ENCODE measurements at places on chromosomes 7 and 10.

- peak; percentile 14 for DNase-seq
Measured at GRCh38 chr10:96720422-96721206, at the start of gene PIK3AP1. Gene PIK3AP1 (minus strand): TSS chr10:96720514. CDS start chr10:96720394, 120 bp downstream.

- no peak for DNase-seq
Measured at GRCh38 chr10:30607814-30608213, 21.7 kb downstream of the LYZL2 start.

- no peak for DNase-seq
Measured at GRCh38 chr10:78041170-78042057, 7.8 kb downstream of the RPS24 start.

GRCh38 chr7:7098280-7098818 is 84.0 kb upstream of the C1GALT1 start:
- DNase-seq = no peak

DNA sequence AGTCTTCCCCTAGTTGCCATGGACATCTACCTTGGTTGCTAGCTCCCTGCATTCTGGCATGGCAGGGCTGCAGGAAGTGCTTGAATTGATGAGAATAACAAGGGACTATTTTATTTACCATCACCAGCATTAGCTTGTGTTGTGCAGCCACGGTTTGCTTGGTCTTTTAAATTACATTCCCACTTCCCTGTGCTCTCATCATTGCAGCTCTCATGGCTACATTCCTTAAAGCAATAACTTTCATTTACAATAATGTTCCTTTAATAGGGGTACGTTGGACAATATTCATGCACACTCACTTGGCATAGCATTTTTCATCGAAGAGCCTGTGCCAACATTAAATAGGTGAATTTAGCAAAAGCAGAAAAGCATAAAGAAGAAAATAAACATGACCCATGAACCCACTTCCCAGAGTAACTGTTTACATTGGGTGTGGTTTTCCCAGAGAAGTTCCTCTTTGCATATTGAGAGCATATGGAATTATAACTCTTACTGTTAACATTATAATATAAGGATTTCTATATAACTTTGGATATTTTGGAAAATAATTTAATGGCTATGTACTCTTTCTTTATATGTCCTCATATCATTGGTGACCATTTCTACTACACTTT is 113.2 kb upstream of the VWC2 start:
- DNase-seq = no peak

DNA sequence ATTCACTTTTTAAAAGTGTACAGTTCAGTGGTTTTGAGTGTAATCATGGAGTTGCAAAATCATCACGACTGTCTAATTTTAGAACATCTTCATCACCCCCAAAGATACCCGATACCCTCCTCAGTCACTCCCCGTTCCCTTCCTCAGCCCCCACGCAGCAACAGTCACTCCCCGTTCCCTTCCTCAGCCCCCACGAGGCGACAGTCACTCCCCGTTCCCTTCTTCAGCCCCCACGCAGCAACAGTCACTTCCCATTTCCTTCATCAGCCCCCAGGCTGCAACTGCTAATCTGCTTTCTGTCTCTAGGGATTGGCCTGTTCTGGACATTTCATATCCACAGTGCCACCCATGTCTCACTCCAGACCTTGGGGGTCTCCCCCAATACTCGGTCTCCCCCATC is 161.6 kb upstream of the PPP2R2D start:
- no peak for DNase-seq

DNA sequence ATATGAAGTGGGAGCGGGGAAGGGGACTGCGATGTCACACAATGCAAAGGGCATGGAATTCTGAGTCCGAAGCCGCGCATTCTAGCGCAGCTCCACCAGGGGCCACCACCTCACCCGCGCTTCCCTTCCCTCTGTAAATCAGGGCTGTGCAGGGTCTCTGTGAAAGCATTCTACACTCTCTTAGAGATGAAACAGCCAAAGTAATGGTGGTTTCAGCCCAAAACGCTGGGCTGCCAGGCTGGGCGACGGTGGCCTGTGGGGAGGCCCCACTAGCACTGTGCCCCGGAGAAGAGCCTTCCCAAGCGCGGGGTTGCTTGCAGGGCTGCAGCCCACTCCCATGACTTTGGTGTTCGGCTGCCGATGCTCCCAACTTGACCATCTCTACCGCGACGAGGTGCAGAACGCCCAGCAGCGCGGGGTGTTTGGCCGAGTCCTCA is 11.4 kb downstream of the ATG9B start:
- no peak for DNase-seq

GRCh38 chr10:125626671-125627070 is 56.3 kb downstream of the TEX36 start:
- DNase-seq = no peak

DNA sequence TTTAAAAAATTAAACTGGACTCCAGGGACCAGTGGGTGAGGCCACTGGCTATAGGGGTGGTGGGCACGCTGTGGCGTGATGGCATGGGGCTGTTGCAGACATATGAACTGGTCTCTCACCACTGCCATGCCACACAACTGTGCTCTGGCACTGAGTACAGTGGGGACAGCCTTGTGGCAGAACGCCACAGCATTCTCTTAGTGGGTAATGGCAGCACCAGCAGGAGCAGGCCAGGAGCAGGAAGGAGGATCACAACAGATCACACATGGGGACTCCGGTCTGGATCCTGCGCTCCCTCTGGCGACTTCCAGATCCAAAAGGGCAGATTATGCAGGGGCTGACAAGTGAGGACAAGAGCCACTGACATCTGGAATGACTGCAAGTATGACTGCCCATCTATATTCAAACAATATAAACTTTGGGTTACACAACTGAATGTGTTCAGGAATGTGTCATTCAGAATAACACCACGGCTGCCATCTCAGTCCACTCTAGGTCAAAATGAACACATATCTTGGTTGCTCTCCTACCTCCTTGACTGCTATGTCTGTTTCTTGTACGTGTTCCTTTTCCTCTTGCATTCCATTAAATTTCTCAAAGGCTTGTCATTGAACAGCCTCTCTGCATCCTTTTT is 176.0 kb downstream of the KMT2E start:
- DNase-seq = no peak

DNA sequence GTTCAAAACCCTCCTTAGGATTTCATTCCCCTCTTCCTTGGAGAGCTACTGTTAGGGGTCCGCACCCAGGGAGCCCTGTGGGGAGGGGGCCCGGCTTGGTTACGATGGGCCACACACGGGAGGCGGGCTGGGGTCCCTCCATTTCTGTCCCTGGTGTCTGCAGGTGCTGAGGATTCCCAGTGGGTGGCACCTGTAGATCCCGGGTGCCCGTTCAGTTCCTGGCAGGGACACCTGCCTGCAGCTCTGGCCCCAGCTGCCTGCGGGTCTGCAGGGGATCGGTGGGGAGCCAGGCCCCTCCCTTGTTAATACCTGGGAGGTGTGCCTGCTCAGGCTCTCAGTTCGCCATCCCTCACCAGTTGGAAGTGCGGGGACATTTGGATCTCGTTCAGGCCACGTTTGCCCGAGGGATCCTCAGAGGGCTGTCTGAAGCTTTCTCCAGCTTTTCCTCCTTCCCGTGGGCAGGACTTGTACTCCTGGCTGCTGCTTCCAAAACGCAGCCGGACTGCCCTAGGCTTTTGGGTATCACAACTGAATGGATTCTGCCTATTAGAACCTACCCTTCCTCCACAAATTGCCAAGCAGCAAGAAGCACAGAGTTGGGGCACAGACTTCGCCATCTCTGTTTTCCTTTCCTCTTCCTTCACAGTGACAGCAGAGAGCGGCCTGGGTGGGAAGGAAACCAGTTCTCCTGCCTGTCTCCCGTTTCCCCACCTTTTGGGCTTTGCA is 22.3 kb upstream of the IL15RA start:
- DNase-seq = no peak

GRCh38 chr7:100485471-100485876 is 1.7 kb downstream of the NYAP1 start:
- DNase-seq = no peak

GRCh38 chr7:93569189-93569588 is 5.3 kb downstream of the CALCR start:
- no peak for DNase-seq

GRCh38 chr7:2063563-2064260 is 169.0 kb downstream of the MAD1L1 start:
- DNase-seq = no peak

- DNase-seq = no peak
Measured at GRCh38 chr7:7966141-7966734, 2.4 kb upstream of the GLCCI1 start.

DNA sequence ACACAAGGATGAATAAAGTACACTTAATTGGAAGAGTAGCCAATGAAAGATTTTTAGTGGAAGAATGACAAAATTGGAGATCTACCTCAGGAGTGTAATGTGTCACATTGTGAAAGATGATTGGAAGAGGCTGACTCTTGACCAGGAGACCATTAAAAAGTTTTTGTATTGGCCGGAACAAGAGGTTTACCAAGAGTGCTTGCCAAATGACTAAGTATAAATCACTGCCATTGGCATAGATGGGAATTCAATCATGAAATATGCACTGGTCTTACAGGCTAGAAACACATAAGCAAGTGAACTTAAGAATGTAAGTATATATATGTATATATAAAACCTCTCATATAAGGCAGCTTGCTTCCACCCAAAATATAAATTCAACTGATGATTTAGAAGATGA is 58.7 kb upstream of the TFEC start:
- no peak for DNase-seq

DNA sequence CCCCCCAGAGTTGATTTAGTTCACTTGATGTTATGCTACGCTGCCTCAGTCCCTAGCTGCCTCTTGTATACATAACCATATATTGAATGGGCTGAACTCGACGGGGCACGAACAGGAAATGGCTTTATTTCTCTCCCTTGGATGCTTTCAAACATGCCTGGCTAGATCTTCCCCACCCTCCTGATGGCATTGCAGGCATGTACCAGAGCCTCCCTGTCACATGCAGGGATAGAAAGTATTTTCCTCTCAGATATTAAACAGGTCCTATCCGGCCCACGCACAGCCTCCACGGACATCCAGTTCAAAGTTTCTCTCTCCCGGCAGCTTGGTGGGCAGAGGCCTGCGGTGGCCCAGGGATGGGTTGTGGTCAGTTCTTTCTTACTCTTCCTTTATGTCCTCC is 422.1 kb downstream of the RPS24 start:
- DNase-seq = no peak

- no peak for DNase-seq
Measured at GRCh38 chr7:144416341-144416740, 12.8 kb upstream of the NOBOX start.

DNA sequence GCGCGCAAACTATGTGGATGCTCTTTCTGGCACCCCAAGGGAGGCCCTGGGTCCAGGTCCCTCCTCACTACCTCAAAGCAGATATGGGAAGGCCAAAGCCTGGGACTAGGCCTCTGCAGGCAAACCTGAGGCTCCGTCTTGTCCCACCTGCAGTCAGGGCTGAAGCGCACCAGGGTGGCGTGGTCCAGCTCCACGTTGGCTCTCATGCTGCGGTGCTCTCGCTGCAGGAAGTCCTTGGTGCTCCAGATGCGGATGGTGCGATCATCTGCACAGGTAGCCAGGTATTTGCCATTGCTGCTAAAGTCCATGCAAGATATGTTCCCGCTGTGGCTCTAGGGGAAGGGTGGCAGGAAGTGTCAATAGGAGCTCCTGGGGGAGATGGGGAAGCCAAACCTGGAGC is 4.6 kb downstream of the TBL2 start:
- DNase-seq = no peak

GRCh38 chr10:3776796-3777571 is 8.0 kb downstream of the KLF6 start:
- no peak for DNase-seq

DNA sequence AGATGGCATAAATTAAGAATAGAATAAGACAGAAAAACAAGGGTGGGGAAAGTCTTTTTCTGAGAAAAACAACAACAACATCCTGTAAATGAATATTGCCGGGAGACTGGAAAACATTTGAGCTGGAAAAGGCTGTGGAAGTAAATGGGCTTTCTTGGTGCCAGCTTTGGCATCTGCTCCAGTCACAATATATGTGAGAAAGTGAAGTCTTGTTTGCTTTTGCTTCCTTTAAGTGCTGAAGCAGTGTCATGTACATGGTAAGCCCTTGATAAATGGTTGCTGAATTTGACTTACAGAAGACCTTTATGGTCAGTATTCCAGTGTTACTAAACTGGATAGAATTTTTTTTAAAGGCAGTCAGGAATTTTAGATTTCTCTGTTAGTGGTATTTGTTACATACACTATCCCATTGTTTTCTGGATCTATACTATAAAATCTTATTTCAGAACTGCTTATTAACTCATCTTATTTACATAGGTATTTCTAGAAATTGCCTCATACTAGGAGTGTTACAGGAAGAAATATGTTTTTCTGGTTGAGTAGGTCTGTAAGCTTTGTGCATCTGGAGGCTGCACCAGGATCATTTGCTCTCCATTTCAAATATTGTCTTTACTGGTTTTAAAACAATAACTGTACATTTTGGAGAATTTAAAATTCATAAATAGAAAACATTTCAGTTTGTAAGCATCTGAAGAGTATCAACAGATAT is 201.7 kb upstream of the FOXP2 start:
- no peak for DNase-seq

- DNase-seq = no peak
Measured at GRCh38 chr7:130900471-130901076, 166.6 kb upstream of the KLF14 start.

DNA sequence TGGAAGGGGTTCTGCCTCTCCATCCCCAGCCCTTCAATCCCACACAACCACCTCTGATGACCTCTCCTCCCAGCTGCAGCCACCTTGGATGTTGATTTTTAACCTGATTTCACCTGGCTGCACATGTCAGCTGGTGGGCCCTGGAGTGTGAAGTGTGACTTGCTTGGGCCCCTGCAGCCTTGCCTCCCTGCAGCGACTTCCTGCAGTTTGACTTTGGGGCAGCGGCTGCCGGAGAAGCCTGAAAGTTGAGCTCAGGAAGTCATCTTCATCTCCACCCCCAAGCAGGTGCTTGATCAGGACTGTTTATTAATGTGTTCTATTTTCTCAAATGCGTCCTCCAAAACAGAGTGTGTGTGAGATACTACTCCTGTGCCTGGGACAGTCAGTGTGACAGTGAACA is 675.2 kb upstream of the GALNT17 start:
- no peak for DNase-seq

Data from left renal pelvis (tissue), 4 donors.